ENCODE measurements at places on chromosomes 13 and 19.

DNA sequence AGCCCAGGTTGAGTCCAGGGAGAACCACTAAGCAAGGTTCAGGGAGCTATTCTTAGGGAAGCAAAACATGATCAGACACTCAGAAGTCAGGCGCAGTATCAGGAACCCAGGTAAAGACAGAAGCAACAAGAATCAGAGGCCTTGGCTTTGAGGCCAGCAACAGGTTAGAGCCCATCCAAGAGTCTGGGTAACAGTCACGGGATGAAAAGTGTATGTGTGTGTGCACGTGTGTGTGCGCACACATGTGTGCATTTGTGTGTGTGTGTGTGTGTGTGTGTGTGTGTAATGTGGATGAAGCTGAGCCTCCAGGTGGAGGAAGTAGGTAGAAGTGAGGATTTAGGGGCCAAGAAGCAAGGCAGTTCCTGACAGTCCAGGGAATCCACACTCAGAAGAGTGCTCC, 63.1 kb downstream of the CCNA1 start:
- DNase-seq = no peak

DNA sequence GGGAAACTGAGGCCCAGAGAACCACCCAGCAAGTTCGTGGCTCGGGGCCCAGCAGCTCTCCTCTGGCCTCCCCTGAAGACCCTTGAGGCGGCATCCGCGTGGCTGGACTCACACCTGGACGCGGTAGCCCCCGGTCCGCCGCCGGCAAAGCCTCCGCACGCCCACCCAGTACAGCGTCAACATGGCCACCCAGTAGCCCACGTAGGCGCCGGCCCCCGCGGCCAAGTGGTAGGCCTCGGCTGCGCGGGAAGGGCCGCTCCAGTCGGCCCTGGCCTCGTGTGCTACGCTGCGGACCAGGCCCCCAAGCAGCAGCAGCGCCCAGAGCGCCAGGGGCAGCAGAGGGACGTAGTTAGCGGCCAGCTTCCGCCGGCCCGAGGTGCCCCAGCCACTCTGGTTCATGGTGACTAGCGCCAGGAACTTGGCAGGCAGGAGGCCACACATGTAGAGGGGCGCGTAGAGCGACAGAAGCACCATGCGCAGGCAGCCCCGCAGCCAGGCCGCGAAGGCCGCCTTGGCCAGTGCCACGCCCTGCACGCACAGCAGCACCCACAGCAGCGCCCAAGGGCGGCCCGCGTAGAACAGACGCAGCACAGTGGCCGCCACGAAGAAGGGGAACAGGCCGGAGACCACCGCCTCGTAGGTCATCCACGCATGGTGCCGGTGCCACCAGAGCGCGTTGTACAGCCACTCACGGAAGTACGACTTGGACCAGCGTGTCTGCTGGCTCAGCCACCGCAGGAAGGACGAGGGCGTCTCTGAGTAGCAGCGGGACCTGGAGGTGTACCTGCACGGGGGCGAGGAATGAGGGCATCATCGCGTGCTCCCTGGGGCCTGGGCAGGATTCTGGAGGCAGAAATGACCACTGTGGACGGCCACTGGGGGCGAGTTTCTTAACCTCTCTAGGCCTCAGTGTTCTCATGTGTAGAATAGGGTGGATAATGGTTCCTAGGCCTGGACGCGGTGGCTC, 10.2 kb downstream of the HAS1 start:
- no peak for DNase-seq

DNA sequence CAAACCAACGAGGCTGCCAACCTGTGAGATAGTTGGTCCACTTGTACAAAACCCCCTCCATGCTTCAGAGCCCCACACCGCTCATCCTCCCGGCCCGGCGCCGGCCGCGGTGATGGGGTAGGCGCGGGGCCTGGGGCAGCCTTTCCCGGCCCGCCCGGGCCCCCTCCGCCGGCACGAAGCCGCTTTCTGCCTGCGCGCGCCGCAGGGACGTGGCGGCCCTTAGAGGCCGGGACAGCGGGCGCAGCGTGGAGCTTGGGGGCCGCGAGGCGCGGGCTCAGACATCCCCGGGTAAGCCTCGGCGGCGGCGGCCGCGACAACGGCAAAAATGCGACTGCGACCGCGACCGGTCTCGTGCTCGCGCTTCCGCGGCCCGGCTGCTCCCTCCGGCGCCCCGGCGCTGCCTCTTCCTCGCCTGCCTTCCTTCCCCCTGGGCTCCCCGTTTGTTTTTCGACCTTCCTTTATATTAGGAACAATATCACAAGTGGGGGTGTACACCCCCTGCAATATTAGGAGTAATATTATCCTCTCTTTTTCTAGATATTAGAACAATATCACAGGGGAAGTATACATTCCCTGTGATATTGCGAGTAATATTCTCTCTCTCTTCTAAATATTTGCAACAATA, 53.9 kb upstream of the CEACAM21 start:
- no peak for DNase-seq

DNA sequence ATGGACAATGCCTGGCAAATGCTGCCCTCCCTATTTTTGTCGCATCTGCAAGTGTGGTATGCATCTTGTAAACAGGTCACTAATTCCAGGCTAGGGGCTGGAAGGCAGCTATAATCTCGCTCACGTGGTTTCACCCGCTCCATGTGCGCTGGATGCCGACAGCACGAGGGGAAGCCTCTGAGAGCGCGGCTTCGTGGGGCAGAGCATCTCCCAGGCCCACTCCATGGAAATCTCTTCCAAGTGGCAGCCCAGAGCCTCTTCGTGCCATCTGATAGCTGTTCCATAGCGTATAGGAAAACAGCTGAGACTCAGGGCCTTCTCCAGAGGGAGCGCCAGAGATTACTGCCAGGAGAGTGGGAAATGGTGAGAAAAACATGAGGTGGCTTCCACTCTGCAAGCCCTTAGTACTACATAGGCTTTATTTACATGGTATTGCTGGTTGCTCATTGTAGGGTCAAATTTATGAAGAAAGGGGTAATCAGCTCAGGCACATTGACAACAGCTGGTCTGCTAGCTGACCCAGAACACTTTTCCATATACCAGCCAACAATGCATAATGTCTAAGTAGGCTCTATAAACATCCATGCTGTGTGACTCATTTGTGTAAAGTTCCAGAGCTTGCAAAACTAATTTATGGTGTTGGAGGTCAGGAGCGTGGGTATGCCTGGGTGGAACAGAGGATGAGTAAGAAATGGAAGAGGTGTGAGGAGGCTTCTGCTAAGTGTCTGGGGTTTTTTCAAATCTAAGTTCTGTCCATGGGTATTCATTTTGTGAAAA, 165.2 kb downstream of the SHISA2 start:
- DNase-seq = no peak

- DNase-seq = peak; percentile 24
Measured at GRCh38 chr13:38819053-38819452, 132.2 kb downstream of the FREM2 start.

DNA sequence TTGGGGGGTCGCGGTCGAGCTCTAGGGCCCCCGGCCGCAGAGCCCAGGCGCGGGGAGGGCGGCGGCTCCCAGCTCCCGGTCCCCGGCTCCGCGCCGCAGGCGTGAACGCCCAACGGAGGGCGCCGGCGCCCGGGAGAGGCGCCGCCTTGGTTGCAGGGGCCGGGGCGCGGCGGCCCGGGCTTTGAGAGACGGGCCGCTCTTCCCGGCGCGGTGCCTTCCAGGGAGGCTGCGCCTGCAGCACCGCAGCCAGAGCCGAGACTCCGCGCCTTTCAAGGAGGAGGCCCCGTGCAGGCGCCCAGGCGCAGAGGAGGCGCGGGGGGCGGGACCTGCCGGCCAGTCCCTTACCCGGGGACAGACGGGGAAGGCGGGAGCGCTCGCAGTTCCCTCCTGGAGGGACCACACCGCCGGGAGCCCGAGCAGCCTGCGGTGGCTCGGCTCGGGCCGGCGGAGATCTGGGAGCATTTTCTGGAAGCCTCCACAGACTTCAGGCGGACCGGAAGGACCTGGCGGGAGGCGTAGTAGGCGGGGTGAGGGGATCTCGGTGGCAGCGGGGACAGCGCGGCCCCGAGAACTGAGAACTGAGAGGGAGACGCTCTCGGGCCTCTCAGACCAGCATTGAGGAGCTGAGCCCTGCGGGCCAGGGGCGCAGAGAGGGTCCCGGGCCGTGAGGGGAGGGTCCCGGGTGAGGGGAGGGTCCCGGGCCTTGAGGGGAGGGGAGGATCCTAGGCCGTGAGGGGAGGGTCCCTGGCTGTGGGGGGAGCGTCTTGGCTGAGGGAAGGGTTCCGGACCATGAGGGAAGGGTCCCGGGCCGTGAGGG, 25.5 kb upstream of the MCF2L start:
- DNase-seq = no peak

GRCh38 chr19:18131841-18132596, 20.9 kb upstream of the PIK3R2 start:
- no peak for DNase-seq

DNA sequence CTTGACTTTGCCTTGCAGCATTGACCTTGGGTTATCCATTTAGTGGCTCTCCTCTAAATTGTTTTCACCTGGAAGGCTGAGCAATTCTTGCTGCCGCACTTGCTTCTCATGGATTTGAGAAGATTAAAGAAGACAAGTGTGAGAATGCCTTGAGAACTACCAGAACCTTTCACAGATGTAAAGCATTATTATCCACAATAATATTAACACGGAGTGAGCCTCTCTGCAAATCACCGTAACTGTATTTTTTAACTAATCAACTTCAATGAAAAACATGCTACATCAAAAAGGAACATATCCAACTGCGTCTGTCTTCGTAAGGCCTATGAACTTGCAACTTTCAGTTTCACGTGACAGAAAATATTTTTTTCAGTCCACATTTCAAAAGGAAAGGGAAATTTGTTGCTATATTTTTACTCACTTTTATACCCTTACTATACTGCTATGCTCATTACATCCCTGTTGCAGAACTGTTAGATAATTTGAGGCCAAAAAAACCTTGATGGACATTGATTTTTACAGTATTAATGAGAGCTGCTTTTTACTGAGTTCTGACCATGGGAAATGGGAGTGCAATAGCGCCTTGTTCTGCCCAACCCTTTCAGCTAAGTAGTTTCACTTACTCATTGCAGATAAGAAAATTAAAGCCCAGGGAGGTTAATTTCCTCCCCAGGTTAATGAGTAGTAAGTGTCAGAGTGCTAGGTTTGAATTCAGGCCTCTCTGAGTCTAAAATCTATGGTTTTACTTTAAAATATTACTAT, 93.8 kb upstream of the RAP2A start:
- DNase-seq = no peak

DNA sequence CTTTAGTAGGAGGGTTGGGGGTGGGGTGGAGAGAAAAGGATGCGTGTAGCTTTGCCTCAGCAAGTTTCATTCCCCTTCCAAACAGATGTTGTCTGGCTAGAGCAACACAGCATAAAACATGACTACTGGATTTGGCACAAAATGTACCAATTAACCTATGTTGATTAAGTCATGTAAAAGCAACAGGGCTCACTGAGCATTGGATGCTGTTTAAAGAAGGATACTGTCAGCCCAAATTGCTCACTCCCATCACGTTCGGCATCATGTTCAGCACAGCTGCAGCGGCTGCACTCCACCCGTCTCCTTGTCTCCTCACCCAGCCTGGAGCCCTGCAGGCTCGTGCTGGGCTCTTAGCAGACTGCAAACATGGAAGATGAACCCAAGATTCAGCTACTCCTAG, 77.5 kb downstream of the DLEU7 start:
- no peak for DNase-seq

DNA sequence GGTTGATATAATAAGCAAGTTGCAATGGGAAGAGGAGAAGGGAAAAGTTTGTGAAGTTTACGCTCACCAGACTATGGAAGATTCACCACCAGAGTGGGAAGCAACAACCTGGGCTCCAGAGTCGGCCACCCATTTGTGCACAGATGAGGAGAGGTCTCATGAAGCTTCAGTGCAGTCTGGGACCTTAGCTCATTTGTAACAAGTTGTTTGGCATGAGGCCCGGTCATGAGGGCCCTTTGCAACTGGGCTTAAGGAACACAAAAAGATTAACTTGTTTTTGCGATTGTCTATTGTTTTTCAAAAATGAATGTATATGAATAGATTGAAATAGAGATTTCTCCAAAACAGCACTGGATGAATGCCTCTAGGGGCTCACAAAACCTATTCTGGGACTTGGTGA, 94.2 kb downstream of the ZNF737 start:
- DNase-seq = no peak

All from tibial nerve (tissue), 4 donors.